Left cardiac atrium (tissue), 4 donors: ENCODE measurements at places on chromosomes 13 and 19. TPM values are rescaled to one million over a fixed set of nuclear protein-coding genes. Genes with fewer than 3 reads are reported as not detected.

DNA sequence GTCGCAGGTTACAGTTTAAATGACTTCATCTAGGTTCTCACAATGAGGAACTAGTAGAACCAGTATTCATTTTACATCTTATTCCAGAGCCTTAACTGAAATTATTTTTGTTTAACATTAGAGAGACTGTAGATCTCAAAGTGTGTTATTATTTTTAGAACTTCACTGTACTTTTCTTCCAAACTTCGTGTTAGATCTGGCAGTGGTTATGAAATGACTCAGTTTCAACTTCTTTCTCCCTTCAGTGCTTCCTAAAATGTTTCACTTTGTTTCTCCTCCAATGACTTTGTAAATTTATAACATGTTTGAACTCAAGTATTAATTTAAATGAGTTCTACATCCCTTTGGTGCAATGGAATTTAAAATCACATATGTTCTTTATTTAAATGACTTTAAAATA, 139.3 kb downstream of the PCDH9 start:
- no peak for DNase-seq

- DNase-seq: no peak
Observed at GRCh38 chr13:109760402-109760801, 26.0 kb downstream of the IRS2 start.

DNA sequence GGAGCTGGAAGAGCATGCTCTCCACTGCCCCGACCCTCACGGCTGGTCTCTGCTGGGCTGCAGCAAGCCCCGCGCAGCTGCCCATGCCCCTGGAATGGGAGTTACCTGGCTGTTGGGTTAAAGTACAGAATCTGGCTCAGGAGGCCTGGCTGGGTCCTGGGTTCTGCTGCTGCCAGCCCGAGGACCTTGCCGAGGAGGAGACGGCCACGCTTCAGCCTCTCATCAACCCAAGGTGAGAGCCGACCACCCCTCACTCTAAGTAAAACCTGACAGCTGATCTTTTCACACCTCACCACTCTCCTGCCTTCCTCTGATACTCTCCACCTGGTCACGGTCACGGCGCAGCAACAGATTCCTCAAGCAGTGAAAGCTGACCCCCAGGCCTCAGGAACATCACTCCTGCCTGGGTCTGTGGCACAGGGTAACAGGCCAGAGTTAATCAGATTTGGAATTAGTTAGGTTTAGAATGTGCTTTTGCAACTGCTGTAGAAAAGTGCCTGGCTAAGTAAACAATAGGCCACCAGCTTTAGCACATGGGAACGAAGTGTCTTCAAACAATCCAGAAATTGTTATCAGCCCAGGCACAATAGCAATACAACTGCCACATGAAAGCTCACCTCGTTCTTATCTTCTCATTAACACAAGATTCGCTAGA, 20.5 kb downstream of the RAB20 start:
- DNase-seq: no peak

GRCh38 chr19:4473011-4473762, 1.1 kb downstream of the HDGFL2 start:
- DNase-seq: no peak

GRCh38 chr19:31681121-31681520, 331.9 kb upstream of the TSHZ3 start:
- DNase-seq: no peak

DNA sequence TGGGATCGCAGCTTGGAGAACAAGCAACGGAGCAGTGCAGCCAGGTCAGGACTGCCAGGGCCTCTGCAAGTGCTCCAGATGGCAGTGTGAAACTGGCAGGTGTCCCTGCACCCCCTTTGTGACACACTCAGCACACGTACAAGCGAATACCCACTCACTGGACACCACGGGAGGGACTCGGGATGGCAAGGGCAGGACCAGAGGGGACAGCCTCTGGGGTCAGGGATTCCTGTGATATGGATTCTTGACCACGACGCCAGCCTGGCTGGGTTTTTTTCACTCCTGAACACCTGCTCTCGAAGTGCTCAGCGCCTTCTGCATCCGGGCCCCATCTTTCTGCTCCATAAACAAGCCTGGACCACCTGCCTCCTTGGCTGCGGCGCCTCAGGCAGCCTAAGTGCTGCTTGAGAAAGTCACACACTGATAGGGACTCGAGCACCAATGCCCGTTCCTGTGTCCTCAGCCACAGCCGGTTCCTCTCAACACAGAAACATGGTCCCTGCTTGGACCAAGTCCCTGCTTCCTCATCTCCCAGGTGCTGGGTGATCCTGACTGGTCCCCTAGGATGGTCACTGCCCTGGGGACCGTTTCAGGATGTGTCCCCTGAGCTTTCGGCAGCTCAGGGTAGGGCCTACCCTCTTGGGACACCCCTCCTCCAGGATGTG, 22.0 kb downstream of the ELAVL1 start:
- no peak for DNase-seq

- DNase-seq: no peak
Observed at GRCh38 chr19:44809577-44810233, 802 bp downstream of the BCAM start.

DNA sequence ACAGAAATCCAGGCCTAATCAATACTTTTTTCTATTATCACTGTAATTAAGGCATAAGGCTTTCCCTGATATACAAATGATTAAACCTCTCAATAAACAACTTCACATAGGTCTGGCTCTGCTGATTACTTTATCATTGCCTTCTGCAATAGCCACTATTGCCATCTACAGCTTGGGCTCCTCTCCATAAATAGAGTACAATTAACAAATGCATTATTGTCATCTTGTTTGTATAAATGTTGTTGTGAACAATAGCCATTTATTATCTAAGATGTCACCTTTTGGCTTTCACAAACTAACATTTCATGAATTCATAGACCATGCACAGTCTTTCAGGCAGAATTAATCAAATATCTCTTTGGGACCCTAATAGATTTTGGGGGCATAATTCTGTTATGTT, 53.3 kb downstream of the NHLRC3 start:
- no peak for DNase-seq

- DNase-seq: no peak
Observed at GRCh38 chr13:81171065-81171647, 830.2 kb upstream of the SPRY2 start.

- DNase-seq: no peak
Observed at GRCh38 chr13:44768239-44768638, 192.1 kb upstream of the TSC22D1 start.

DNA sequence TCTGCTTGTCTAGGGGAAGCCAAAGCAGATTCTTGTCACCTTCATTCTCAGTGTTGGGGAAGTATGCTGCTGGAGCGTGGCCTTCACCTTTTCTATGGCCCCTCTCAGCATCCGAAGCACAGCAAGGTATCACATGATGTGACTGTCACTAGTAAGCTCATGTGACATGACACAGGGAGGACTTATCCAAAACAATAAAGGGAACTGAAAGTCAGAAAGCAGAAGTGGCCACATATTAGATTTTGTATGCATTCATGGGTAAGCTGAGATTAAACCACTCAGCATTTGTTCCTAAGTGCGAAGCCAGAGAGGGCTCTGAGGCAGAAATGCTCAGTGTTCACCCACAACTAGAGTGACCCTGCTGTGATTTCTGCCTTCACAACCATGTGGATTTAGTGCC, 72.8 kb upstream of the PCDH8 start:
- no peak for DNase-seq

- DNase-seq: no peak
Observed at GRCh38 chr13:51902776-51903175, 41.0 kb downstream of the CCDC70 start.

DNA sequence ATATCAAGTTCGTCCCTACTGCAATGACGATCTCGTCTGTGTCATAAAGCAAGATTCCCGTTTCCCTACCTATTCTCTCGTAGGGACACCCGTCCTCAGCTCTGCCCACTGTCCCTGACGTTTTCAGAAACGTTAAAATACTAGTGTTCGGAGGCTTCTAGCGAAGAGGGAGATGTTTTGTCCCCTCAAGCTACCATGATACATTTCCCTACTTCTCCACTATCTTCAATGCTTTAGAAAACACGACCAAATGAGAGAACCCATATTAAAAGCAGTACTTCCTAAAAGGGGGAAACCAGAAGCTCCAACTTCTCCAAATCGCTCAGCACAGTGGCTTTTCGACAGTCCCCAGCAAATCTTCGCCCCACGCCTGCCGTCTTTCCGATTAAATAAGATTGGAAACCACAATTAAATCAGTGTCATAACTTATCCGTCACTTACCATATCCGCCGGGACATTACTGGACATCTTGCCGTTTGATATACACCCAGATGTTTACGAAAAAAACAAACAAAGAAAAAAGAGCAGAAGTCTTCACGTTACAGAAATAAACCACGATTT, 1.3 kb downstream of the UBL3 start:
- no peak for DNase-seq

- DNase-seq: peak; percentile 42
Observed at GRCh38 chr19:17950310-17951156, 16.4 kb upstream of the KCNN1 start.

DNA sequence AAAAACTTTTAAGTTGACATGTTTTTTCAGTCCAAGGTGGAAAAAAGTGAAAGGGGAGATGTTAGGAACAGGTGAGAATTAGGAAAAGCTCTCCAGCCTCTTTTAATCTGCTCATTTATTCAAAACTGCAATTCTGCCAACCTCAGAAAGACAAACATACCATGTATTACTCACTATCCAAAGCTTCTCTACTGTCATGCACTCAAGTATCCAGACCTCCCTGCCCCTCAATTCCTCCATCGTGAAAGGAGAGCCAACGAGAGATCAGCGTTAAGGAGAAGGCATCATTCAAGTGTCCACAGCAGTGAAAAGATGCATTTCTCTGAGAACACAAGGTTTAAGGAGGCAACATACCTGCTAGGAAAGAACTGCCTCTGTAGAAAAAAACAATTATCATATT, 24.5 kb downstream of the DIAPH3 start:
- no peak for DNase-seq

GRCh38 chr19:14449321-14449720, 16.2 kb downstream of the PKN1 start:
- DNase-seq: no peak

- DNase-seq: no peak
Observed at GRCh38 chr13:25910991-25911419, 140.8 kb downstream of the SHISA2 start.

DNA sequence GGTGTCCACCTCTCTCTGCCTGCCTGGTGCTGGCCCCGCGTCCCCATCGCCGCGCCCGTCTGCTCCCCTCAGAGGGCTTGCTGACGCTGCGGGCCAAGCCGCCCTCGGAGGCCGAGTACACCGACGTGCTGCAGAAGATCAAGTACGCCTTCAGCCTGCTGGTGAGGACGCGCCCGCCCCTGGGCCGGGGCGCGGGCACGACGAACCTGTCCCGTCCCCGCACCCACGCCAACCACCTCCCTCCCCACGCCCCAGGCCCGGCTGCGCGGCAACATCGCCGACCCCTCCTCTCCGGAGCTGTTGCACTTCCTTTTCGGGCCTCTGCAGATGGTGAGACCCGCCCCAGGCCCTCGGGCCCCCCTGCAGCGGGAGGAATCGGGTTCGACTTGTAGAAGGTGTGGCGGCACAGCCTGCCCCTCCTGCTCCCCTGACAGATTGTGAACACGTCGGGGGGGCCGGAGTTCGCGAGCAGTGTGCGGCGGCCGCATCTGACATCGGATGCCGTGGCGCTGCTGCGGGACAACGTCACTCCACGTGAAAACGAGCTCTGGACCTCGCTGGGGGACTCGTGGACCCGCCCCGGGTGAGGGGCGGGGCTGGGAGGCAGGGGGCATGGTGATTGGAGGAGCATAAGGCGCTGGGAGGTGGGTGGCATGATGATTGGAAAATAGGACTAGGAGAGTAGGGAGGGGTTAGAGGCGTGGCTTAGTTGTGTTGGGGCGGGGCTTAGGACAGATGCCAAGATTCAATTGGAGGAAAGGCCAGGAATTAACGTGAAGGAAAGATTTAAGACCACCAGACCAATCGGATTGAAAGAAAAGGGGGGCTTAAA, 6.6 kb downstream of the EPS8L1 start:
- DNase-seq: peak; percentile 54

DNA sequence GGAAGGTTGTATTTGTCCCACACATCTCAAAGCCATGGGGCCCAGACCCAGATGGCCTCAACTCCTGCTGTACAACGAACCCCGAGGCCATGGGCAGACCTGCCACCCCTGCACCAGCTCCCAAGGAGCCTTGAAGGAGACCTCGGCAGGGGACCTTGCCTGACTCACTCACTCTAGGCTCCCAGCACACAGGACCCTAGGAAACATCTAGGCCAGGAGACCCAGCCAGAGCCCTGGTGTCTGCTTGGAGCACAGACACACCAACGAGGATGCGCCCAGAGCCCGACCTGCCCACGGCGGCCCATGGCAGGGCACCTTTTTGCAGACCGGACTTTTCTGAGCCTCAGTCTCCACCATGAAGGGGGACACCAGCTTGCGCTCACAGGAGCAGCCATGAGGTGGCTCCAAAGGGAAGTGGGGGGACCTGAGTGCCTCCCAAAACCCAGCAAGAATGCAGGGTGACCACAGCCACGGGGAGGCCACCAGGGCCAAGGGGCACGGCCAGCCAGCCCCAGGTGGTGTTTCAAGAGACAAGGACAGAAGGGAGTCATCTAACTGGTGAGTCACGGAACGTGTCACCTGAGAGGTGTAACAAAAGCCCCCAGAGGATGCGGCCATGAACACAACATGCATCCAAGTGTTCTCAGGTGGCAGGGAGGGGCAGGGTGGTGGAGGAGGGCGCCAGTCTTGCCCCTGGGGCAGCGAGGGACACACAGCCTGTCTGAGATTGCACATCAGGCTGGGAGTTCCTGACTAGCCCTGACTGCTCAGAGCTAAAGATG, 4.9 kb upstream of the CERS1 start:
- DNase-seq: no peak

DNA sequence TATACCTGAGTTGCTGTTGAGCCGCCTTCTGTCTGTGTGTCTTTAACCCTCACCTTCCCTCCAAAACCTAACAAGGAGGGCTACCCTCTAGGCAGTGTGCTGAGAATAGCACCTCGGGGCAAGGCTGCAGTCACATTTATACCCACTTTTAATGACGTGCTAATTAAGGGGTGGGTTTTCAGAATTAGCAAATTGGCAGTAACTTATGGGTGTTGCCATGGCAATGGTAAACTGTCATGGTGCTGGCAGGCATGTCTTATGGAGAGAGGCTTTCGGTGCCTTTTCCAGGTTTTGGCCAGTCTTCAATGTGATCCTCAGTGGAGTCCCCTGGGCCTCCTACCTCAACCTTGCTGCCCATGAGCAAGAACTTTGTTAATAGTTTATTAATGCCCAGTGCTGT, 1.2 kb upstream of the PNMA8A start:
- no peak for DNase-seq

CGB2 gene
- not detected for total RNA-seq

PRR22 gene
- 0.47 TPM for total RNA-seq

THSD1 gene
- total RNA-seq: 6.4 TPM

ZNF490 gene
- total RNA-seq: 4.1 TPM

TNFSF9 gene
- 0.71 TPM for total RNA-seq

NXNL1 gene
- not detected for total RNA-seq

CRTC1 gene
- total RNA-seq: 10.5 TPM

SLITRK1 gene
- total RNA-seq: not detected

CBARP gene
- total RNA-seq: 1.6 TPM

ZNF491 gene
- total RNA-seq: 1.6 TPM

UGGT2 gene
- total RNA-seq: 17.0 TPM

FAM124A gene
- total RNA-seq: 5.9 TPM

PLPP2 gene
- total RNA-seq: 0.85 TPM

PGLYRP2 gene
- not detected for total RNA-seq

SIGLEC8 gene
- not detected for total RNA-seq
